HS-27A (cell line): ENCODE measurements at places on chromosomes 13 and 19.

GRCh38 chr19:48752496-48753365 lies at the start of gene FUT1:
FUT1 (minus strand) TSS chr19:48752641; CDS start chr19:48751281, 1,360 bp downstream.
- DNase-seq = no peak

DNA sequence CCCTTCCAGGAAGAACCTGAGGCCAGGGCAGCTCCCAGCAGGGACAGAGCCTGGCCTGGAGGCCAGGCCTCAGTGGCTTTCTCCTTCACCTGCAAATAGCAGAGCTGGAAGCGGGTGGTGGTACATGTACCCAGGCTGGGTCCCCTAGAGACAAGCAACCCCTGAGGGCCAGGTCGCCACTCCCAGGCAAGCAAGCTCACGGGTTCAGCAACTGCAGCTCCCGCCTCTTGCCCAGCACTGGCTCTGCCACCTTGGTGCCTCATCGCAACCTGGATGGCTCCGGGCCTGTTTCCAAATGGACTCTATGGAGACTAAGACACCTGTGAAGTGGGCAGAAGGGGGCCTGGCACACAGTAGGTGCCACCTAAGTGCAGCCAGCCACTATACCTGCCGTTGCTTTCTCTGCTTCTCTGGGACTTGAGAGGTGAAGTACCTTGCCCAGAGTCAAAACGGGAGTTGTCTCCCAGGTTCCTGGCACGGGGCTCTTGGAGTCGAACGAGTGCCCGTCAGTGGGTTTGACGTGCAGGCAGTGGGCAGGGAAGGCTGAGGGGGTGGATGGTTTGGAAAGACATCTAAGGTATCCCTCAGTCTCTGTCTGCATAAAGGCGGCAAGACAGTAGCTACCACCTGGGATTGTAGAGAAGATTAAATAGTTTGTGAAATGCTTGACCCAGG lies 2.4 kb upstream of the PLPP2 start:
- DNase-seq = no peak

DNA sequence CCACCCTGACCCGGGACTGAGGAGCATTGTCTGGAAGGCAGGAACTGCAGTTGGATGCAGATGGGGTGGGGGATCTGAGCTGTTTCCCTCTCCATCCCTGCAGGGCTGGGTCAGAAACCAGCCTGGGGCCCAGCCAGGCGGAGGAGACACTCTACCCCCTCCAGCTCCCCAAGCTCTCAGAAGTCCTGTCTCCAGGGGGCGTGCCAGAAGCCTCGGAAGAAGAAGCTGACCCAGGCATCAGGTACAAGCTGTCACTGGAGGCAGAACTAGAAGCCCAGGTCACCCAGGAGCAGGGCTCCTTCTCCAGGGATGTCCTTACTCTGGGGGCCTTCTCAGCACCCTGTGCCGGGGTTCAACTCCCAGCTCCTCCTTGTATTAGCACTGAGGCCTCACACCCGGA lies 15.5 kb downstream of the SIX5 start:
- DNase-seq = no peak

GRCh38 chr19:54141356-54141755 lies 3.8 kb downstream of the CNOT3 start:
- DNase-seq = no peak

GRCh38 chr13:91168386-91168711 lies 179.1 kb upstream of the MIR17HG start:
- DNase-seq = no peak

DNA sequence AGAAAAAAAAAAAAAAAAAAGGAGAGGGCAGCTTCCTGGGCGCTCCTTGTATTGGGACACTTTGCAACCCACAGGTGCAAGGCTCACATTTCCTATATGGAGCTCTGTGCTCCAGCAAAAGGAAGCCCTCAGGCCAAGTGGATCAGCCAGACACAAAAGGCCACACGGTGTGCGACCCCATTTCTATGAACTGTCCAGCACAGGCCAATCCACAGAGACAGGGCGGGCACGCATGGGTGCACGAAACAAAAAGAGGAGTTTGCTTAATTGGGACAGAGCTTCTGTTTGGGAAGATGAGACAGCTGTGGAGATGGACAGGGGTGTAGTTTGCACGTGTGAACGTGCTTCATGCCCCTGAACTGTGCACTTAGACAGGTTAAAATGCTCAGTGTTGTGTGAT lies 31.6 kb upstream of the MATK start:
- no peak for DNase-seq

DNA sequence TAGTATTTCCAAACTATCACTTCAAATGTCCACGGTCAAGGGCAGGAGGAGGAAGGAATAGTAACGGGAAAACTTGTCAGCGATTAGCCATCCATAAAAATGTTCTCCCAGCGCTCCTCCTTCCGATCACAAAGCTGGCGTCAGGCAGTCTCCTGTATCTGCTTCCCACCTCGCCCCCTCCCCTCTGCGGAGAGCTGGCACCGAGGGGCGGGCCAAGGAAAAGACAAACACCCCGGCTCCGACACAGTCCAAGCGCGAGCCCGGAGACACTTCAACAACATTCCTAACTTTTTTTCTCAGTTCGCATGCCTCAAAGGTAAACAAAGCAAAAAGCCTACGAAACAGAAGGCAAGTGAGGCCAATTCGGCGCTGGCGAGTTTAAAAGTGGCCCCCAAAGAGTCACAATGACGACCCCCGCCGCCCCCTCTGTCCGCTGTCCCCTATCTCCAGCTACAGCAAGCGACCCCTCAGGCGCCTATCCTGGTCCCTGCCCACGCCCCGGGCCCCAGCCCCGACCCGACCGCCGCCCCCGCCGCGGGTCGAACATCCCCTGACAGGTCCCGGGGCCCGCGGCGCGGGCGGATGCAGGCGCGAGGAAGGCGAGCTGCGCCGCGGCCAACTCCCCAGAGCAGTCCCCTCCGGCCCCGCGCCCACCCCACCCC lies 736 bp downstream of the SMAD9 start:
- DNase-seq = no peak

DNA sequence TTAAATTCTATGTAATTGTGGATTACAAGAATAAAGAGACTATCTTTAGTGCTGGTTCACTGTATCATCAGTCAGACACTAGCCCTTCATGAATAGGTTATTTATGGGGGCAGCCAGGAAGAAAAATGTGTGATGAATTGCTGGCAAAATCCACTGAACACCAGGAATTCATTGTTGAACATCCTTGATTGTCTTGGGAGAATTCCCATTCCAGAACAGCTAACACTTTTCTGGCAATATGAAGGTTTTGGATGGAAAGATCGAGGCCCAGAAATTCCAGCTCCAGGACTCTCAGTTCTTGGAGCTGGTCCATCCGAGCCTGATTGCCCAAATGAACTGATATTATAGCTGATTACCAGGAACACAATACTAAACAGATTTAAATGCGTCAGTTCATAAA lies 11.5 kb upstream of the SPART start:
- DNase-seq = no peak

DNA sequence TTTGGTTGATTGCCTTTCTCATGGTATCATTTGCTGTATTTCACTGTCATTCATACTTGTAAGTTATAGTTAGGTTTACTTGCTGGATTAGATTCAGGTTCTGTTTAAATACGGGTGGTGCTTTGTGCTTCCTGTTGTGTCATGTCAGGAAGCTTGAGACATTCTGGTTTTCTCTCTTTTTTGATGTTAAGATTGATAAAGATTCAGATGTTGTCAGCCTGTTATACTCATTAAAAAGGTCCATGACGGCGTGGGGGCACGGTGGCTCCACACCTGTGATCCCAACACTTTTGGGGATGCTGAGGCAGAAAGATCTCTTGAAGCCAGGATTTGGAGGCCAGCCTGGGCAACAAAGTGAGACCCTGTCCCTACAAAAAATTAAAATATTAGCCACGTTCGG lies 45.7 kb downstream of the NAA16 start:
- DNase-seq = no peak

DNA sequence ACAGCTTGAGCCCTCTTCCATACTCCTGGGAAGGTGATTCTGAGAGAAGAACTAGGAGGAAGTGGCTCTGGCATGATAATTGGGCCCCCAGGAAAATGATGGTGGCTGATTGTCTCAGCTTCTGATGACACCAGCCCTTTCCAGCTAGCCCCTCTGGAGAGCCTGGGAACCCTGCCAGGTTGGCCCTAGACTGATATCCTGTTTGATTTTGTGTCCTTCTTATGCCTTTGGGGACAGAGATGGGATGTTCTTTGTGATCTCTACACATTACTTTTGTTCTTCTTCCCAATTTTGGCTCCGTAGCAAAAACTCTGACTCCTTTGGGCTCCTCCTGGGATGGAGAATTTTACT lies 39.7 kb downstream of the ERICH6B start:
- no peak for DNase-seq

- no peak for DNase-seq
Observed at GRCh38 chr19:37007587-37008220, 70.5 kb upstream of the ZNF420 start.

DNA sequence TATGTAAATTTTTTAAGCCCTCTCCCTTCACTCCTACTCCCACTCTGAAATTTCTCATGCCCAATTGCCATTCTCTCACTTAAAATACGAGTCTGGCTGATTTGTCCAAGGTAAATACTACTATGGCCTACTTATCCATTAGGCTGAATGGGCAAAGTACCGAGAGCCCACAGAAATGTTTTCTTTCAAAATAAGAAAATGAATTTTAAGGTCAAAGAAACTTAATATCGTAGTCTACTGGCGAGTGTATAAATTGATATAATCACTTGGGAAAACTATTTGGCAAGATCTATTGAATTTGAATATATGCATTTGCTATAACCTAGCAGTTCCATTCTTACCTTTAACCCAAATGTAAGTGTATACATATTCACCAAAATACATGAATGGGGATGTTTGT lies 32.7 kb downstream of the ZNF45 start:
- DNase-seq = no peak

GRCh38 chr19:4539693-4540581 lies at the start of gene LRG1:
LRG1 (minus strand) TSS chr19:4540036; CDS start chr19:4540013, 23 bp downstream.
- DNase-seq = no peak

GRCh38 chr13:33073338-33073737 lies 57.1 kb downstream of the KL start:
- no peak for DNase-seq

GRCh38 chr13:59012731-59013130 lies 1151.0 kb downstream of the DIAPH3 start:
- no peak for DNase-seq
